ENCODE measurements at places on chromosomes 5 and 9. TPM values are rescaled to one million over a fixed set of nuclear protein-coding genes. Genes with fewer than 3 reads are reported as not detected.

Gene SH2D3C
- not detected for total RNA-seq

Gene SPATA31E1
- under 0.01 TPM for total RNA-seq

Gene KCNT1
- not detected for total RNA-seq

Gene FAM221B
- not detected for total RNA-seq

Gene GADD45G
- not detected for total RNA-seq

Gene DOCK8
- under 0.01 TPM for total RNA-seq

Gene DYNC2I2
- total RNA-seq, result 112 TPM

Gene DMRT3
- total RNA-seq, result not detected

Gene PCDHB1
- total RNA-seq, result not detected

Gene EXOSC3
- 54.9 TPM for total RNA-seq

Measured in myometrial cell (primary cell).